ENCODE measurements at places on chromosomes 2 and 18. TPM values are rescaled to one million over a fixed set of nuclear protein-coding genes. Genes with fewer than 3 reads are reported as not detected.

DNA sequence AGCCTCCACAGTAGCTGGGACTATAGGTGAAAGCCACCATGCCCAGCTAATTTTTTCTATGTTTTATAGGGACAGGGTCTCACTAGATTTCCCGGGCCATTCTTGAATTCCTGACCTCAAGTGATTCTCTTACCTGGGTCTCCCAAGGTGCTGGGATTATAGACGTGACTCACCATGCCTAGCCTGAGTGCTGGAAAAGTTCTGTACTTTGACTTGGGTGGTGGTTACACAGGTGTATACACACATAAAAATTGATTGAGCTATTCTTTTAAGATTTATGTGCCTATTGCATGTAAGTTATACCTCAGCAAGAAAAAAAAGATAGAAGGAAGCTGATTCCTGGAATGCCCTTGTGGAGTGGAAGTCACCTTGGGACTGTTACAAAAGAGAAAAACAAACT lies 34.8 kb upstream of the KCNF1 start:
- no peaks in the 10 kb centered on the region for H3K4me1 ChIP-seq
- H3K27me3 ChIP-seq = peaks cover 13% of the 10 kb centered on the region
- H3K36me3 ChIP-seq = no peaks in the 10 kb centered on the region
- H3K4me3 ChIP-seq = no peak overlapping the region
- H3K27ac ChIP-seq = no peak overlapping the region
- DNase-seq = no peak

GRCh38 chr2:232013701-232014353 lies 52.3 kb downstream of the DIS3L2 start:
- no peak for DNase-seq
- no peaks in the 10 kb centered on the region for H3K27me3 ChIP-seq
- no peak overlapping the region for H3K27ac ChIP-seq
- H3K4me3 ChIP-seq = no peak overlapping the region
- H3K4me1 ChIP-seq = peaks cover 7% of the 10 kb centered on the region
- H3K36me3 ChIP-seq = peaks cover 27% of the 10 kb centered on the region

- no peaks in the 10 kb centered on the region for H3K36me3 ChIP-seq
- DNase-seq = peak; percentile 68
- peak overlapping the region; percentile 90 for H3K27ac ChIP-seq
Measured at GRCh38 chr2:202375033-202375608, 1.0 kb upstream of the BMPR2 start.

- no peak overlapping the region for H3K27ac ChIP-seq
- peak overlapping the region; percentile 40 for H3K4me3 ChIP-seq
- no peaks in the 10 kb centered on the region for H3K36me3 ChIP-seq
- DNase-seq = peak; percentile 45
- peaks cover 10% of the 10 kb centered on the region for H3K27me3 ChIP-seq
Measured at GRCh38 chr2:94997981-94998930, 27.3 kb upstream of the MAL start.

GRCh38 chr18:6778459-6779247 lies 49.1 kb downstream of the ARHGAP28 start:
- H3K36me3 ChIP-seq = no peaks in the 10 kb centered on the region
- H3K4me3 ChIP-seq = no peak overlapping the region
- no peaks in the 10 kb centered on the region for H3K27me3 ChIP-seq

DNA sequence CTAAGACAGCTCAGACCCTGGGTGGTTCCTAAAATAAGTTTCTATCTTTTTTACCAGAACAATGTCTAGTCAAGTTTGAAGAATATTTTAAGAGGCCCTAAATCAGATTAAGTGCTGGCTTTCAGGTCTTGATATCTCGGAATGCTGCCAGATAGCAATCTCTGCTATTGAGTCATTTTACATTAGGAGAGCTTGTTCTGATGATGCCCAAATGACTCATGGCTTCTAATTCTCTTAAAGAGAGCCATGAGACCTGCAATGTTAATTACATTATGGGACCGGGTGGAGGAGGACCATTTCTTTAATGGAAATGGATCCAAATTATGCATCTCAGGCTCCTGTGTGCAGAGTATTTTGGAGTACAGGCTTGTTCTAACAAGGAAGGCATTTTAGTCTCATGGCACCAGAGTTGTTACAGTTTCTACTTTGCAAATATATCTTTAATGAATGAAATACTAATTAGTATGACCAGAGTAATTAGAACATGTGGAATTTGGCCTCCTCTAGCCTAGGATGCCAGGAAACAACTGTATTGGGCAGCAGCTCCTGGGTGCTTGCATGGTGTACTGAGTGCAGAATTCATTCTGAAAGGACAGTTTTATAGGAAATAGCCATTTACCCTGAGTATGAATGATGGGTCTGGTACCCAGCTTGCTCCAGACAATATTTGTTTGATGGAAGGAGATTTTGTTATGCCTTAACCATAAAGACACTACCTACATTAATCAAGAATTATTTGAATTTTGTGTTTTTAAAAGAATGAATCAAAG lies 94.0 kb upstream of the SULT1C3 start:
- H3K27me3 ChIP-seq = no peaks in the 10 kb centered on the region
- no peak for DNase-seq
- H3K27ac ChIP-seq = no peak overlapping the region

- no peak overlapping the region for H3K27ac ChIP-seq
- no peak overlapping the region for H3K4me3 ChIP-seq
- no peaks in the 10 kb centered on the region for H3K27me3 ChIP-seq
- no peaks in the 10 kb centered on the region for H3K4me1 ChIP-seq
Measured at GRCh38 chr2:221276601-221277000, 295.5 kb downstream of the EPHA4 start.

DNA sequence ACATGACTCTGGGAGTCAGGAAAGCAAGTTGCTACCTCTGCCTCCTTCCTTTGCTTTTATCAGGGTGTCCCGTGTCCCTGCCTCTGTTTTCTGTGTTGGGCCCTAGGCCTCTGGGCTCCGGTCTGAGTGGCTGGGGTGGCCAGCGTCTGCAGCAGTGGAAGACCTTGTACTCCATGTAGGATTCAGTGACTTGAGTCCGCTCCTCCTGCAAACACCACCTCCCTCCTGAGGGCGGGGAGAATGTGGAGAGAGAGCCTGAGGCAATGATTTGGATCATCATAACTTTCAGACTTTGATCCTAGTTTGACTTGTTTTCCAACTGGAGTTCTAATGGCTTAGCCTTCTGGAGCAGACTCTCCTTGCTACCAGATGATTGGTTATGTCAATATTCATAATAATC lies 30.8 kb downstream of the ATP6V1C2 start:
- H3K4me3 ChIP-seq = no peak overlapping the region
- no peaks in the 10 kb centered on the region for H3K27me3 ChIP-seq
- H3K36me3 ChIP-seq = no peaks in the 10 kb centered on the region

GRCh38 chr2:37167636-37168180 lies 10.9 kb upstream of the EIF2AK2 start:
- no peaks in the 10 kb centered on the region for H3K36me3 ChIP-seq
- no peak overlapping the region for H3K27ac ChIP-seq
- H3K27me3 ChIP-seq = no peaks in the 10 kb centered on the region
- DNase-seq = no peak
- no peaks in the 10 kb centered on the region for H3K4me1 ChIP-seq
- H3K4me3 ChIP-seq = no peak overlapping the region

GRCh38 chr2:29281086-29281915 lies 166.1 kb downstream of the CLIP4 start:
- H3K27ac ChIP-seq = no peak overlapping the region
- no peaks in the 10 kb centered on the region for H3K27me3 ChIP-seq
- H3K4me3 ChIP-seq = no peak overlapping the region
- H3K36me3 ChIP-seq = no peaks in the 10 kb centered on the region

- no peak overlapping the region for H3K4me3 ChIP-seq
- DNase-seq = no peak
- H3K4me1 ChIP-seq = no peaks in the 10 kb centered on the region
- no peak overlapping the region for H3K27ac ChIP-seq
Measured at GRCh38 chr18:24593401-24593800, 133.0 kb downstream of the HRH4 start.

DNA sequence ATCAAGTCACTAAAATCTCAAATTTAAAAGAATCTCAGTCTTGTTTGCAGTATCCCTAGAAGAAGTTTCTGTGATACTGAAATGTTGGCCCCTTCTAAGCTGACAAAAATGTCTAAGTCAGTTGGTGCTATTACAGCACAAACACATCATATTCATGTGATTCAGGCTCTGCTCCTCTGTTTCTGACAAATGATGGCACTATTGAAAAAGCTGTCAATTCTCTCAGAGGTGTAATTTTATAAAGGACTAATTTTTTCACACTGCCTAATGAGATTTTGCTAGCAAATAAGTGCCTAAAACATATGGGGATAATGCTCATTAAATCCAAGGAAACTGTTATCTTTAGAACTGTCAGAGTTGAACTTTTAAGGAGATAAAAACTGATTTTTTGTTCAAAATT lies 445.9 kb downstream of the DSC3 start:
- H3K36me3 ChIP-seq = no peaks in the 10 kb centered on the region
- H3K27ac ChIP-seq = no peak overlapping the region
- no peak overlapping the region for H3K4me3 ChIP-seq
- DNase-seq = no peak
- no peaks in the 10 kb centered on the region for H3K4me1 ChIP-seq
- H3K27me3 ChIP-seq = no peaks in the 10 kb centered on the region

DNA sequence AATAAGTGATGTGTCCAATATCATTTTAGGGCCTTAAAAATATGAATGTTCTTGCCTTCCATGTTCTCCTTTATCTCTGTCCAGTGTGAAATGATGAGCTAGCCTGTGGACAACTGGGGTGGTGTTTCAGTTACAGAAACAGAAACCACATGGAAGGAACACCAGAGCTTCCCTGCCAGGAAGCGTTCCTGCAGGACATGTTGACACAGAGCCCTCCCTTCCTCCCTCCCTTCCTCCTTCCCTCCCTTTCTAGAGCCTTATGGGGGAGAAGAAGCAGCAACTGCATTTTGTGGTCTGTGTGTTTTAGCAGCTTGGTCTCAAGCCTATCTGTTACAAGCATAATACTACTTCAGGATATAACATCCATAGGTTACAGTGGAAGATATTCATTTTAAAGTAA lies 539.7 kb upstream of the NETO1 start:
- H3K4me1 ChIP-seq = no peaks in the 10 kb centered on the region
- H3K4me3 ChIP-seq = no peak overlapping the region
- no peaks in the 10 kb centered on the region for H3K36me3 ChIP-seq
- H3K27ac ChIP-seq = no peak overlapping the region

- H3K36me3 ChIP-seq = peaks cover 14% of the 10 kb centered on the region
- peaks cover 27% of the 10 kb centered on the region for H3K4me1 ChIP-seq
- no peaks in the 10 kb centered on the region for H3K27me3 ChIP-seq
- peak overlapping the region; percentile 65 for H3K27ac ChIP-seq
- DNase-seq = no peak
Measured at GRCh38 chr2:43293744-43294695, 67.6 kb upstream of the ZFP36L2 start.

FHOD3 gene
- total RNA-seq = 2.5 TPM

AP1S3 gene
- total RNA-seq = 6.4 TPM

ATP6V1B1 gene
- total RNA-seq = 2.2 TPM

Measured in lower lobe of right lung (tissue), 2 donors.